COLO829 (cell line): ENCODE measurements at places on chromosomes 7 and 10.

- no peak for DNase-seq
Observed at GRCh38 chr10:89992575-89992974, 291.2 kb downstream of the KIF20B start.

GRCh38 chr7:3730276-3730675 lies 429.2 kb downstream of the SDK1 start:
- no peak for DNase-seq

- DNase-seq, result no peak
Observed at GRCh38 chr10:107889105-107889504, 724.6 kb upstream of the SORCS1 start.

DNA sequence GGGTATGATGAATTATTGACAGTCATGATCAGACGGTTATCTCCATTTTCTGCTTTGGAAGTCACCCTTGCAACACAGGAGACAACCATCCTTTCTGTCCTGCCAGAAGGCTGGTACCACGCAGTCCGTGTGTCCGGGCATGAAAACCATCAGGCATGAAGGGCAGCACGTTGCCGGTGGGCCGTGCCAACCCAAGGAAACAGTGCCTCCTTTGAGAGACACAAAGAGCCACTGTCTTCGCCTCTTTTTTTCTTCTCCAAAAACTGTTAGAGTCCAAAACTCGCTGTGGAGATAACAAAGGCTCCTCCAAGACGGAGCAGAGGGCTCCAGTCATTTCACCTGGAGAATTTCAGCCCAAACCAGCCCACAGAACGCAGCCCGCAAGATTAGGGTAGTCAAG lies 60.4 kb upstream of the ARHGAP21 start:
- DNase-seq, result peak; percentile 82
